HepG2 (cell line): ENCODE measurements at places on chromosomes 2 and 18.

GRCh38 chr18:70190529-70190928 is 15.0 kb downstream of the RTTN start:
- no peak for DNase-seq

- no peak for DNase-seq
Measured at GRCh38 chr2:88852753-88853402, 161.4 kb downstream of the RPIA start.

DNA sequence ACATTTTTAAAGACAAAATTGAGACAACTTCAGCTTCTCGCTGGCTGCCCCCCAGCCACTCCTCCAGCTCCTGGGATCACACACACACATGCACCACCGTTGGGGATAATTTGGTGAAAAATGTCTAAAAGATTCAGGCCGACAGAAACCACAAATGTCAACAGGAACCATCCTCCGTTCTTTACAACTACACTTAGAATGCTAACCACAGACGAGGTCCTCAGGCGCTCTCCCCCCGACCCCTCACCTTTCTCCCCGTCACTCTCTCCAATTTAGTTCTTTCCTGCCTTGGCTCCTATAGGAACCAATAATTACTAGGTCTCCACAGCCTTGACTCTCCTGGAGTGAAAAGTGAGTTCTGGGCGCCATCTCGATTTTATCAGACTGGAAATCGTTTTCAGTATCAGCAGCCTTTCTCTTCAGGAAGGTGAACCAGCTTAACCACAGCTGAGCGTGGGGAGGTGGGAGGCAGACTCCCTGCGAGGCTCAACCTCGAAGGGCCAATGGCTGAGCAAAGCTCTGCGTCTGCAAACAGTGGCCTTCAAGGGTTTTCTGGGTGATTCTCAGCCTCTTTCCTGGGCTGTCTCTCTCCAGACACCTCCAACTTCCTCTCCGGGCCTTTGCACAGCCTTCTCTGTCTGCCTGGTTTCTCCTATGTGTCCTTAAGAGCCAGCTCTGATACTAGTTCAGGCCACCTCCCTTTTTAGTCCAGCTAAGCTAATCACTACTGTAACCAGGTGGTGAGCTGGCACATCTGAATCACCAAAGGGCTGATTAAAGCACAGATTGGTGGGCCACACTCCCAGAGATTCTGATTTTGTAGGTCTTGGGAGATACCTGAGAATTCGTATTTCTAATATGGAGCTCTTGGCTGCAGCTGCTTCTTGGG is 115.7 kb upstream of the COPS8 start:
- no peak for DNase-seq

DNA sequence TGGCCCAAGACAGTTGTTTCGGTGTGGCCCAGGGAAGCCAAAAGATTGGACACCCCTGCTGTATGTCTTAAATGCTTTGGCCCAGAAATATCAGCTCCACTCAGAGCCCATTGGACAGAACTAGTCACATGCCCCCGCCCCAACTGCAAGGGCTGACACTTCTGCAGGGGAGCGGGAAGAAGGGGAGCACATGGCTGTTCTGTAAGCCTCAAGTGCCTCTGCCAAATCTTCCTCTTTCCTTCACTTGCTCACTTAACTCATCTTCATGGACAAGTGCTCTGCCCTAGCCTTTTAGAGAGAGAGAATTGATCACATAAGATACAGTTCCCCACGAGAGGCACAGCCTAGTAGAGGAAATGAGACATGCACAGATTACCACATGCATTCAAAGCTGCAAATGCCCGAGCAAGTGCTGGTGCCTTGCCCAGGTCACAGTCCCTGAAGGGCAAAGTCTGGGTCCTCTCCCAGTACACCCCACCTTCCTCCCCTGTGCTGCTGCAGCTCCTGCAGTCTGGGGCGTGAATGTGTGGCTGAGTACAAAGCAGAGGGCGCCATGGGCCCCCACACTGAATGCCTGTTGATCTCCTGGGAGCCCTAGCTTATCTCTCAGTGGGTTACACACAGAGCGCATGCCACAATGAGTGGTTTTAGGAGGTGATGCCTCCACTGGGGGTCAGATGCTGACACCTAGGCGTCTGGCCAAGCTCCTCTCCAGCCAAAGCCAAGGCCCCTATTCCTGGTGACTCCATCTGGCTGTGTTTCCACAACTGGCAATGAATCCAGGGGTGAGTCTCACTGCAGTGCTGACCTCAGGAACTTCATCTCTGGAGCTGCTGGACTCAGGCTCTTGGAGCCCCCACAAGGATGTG is 135.3 kb downstream of the CTIF start:
- peak; percentile 22 for DNase-seq

GRCh38 chr2:27929916-27930486 is 39.5 kb downstream of the BABAM2 start:
- peak; percentile 72 for DNase-seq

GRCh38 chr2:112921982-112922381 is 11.0 kb downstream of the IL37 start:
- DNase-seq, result no peak

- DNase-seq, result no peak
Measured at GRCh38 chr2:70360661-70361270, 58.9 kb upstream of the FAM136A start.

DNA sequence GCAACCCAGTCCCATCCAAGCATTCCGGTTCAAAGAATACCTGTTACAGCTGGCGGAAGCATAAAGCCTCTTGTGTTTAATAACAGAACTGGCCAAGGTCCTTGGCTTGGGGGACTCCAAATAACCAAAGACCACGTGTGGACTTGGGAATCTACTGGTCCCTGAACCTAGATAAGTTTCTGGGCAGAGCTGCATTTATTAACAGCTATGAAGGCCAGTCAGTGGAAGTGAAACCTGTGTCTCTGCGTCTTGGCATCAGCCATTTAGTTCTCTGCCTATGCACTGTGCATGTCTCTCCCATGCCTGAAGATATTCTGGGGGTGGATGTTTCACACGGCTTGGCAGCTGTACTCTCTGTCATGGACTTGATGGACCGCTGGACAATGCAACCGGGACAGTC is 137.7 kb downstream of the CCBE1 start:
- DNase-seq, result no peak

- DNase-seq, result no peak
Measured at GRCh38 chr2:55607717-55608116, 9.7 kb downstream of the PPP4R3B start.

DNA sequence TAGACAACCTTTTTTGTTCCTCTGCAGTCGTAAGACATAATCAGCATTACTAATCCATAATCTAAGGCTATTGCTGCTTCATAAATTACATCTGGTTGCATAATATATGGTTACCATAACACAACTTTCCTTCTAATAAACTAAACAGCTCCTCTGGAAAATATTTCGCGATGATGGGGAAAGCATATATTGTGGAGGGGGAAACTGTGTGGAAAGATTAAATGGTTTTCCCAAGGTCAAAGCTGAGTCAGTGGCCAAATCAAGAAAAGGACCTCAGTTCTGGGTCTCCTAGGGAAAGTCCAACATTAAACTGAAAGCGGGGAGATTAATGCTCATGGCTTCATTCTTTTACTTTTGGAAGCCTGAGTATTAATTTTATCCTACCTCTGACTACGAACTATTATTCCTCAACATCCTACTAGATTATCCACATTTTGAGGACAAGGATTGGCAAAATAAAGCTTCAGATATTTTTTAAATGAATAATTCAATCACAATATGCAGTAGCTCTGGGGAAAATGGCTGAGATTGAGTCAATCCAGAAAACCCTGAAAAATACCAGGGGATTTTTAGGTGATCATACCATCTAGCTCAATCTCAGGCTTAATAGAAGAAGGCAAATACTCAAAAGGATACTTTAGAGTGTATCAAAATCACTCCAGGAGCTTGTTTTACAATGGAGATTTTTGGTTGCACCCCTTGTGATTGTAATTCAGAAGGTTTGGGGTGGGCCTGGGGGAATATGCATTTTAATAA is 33.8 kb upstream of the STK17B start:
- no peak for DNase-seq

GRCh38 chr2:181786371-181787228 is 104.9 kb upstream of the ITPRID2 start:
- no peak for DNase-seq

DNA sequence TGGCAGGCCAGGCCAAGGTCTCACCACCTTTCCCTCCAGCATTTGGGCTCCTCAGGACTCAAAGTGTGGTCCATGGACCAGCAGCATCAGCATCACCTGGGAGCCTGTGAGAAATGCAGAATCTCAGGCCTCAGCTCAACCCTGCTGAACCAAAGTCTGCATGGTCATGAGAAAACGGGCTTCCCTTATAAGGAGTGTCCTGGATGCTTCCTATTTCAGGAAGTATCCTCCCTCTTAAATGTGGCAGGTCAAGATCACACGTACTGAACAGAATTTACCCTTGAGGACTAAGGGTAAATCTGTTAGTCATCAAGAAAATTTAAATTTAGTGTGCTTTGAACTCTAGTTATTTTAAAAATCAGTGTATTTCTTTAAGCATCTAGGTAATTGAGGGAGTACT is 11.8 kb downstream of the CD8A start:
- no peak for DNase-seq

GRCh38 chr2:63189026-63189425 is 138.4 kb downstream of the OTX1 start:
- DNase-seq, result peak; percentile 71

DNA sequence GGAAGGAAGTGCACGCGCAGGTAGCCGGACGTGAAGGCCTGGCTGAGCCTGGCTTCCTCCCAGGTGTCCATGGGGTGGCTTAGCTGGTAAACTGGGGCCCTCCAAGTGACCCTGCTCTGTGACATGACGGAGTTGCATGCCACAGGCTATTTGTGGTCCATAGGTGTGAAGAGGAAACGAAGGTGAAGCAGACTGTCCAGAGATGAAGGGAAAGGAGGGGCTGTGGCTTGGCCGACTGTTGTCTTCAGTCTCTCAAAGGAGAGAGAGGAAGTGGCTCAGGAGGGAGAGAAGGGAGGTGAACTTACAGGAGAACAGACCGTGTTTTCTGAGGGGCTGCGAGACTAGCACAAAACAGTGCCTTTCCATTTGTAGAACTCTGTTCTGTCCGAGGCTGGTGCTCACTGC is 19.3 kb downstream of the INPP5D start:
- DNase-seq, result no peak

GRCh38 chr2:119218478-119219064 is 5.1 kb upstream of the STEAP3 start:
- DNase-seq, result peak; percentile 69

- no peak for DNase-seq
Measured at GRCh38 chr2:66789741-66790140, 354.8 kb downstream of the MEIS1 start.

DNA sequence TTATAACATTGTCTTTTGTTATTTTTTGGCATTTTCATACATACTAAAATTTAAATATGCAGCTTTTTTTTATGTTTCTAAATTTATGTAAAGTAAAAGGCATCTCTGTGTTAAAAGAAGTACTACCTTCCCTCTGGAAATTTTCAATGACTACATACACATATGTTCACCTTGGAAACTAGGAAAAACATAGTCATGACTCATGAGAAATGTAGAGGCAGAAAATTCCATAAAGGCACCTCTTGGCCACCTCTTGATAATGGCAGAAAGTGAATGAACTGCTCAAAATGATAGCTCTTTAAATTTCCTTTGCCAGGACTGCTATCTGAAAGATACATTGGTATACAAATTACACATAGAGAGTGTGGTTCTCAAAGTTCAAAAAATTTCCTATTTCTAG is 889.1 kb upstream of the ZEB2 start:
- DNase-seq, result no peak

DNA sequence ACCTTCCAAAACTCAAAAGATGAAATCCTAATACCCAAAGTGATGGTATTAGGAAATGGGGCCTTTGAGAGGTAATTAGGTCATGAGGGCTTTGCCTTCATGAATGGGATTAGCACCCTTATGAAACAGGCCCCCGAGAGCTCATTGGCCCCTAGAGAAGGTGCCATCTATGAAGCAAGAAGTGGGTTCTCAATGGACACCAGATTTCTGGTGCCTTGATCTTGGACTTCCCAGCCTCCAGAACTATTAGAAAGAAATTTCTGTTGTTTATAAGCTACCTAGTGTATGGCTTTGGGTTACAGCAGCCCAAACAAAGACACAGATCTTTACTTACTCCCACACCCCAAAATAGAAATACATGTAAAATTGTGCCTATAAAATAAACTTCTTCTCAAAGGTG is 45.4 kb downstream of the SOCS6 start:
- DNase-seq, result no peak

DNA sequence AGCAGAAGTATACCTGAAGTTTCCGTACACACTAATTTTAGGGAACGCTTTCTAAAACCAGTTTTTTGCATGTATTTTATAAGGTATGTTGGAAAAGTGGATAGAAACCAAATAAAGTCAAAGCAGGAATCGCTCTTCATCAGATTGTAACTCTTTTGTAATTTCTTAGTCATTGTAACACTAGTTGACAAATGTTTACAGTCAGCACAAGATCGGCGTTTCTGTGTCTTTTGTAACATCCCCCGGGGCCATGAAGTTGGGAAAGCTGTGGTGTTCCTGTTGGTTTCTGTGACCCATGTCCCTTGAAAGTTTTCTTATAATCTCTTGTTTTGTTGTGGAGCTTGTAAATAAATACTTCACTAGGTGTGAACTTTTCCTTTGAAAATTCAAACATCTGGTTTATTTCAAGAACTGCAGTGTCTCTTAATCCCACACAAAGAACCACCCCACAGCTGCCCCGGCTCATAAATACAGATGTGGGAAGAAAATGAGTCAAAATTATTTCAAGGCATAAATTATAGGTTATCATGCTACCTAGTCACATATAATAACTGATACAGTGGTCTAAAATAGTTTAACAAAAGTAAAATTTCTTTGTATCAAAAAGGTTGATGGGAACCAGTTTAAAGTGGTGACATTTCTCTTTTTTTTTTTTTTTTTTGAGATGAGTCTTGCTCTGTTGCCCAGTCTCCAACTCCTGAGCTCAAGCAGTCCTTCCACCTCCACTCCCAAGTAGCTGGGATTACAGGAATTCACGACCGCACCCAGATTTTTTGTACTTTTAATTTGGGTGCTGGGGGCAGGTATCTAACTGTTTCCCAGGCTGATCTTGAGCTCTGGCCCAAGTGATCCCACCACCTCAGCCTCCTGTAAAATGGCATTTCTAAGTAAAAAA is 751 bp upstream of the NMI start:
- DNase-seq, result no peak
